ENCODE measurements at places on chromosomes 3 and 15.

GRCh38 chr3:72487078-72487765 is 361.0 kb downstream of the SHQ1 start:
- DNase-seq: peak; percentile 81

- peak; percentile 11 for DNase-seq
These were observed 125.0 kb upstream of the SMAD3 start for GRCh38 chr15:66940368-66940767.

DNA sequence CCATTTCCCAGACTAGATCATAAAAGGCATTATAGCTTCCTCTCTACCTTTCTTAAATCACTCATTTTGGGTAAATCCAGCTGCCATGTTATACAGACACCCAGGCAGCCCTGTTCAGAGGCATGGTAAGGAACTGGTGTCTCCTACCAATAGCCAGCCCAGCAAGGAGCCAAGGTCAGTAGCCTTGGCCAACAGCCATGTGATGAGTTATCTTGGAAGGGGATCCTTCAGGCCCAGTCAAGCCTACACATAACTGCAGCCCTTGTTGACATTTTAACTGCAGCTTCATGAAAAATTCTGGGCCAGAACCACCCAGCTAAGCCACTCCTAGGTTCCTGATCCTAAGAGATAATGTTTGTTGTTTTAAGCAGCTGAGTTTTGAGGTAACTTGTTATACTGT is 29.0 kb upstream of the ZMAT3 start:
- DNase-seq: no peak

GRCh38 chr15:74790080-74790916 is 8.4 kb downstream of the CSK start:
- DNase-seq: peak; percentile 93

DNA sequence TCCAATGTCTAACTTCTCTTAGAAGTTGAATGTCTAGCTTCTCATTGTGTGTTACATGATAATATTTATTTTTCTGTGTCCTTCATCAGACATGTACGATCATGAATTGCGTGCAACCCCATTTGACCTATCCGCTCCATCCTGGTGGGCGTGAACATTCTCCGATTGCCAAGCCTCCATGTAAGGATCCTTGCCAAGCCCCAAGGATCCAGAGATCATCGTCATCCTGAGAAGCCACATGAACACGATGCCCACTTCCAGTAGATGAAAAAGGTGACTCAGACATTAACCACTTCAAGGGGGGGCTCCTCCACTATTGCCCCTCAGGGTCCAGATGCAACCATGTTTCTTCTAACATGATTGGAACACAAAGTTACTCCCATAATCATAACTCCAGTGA is 25.5 kb upstream of the KNG1 start:
- no peak for DNase-seq

- peak; percentile 27 for DNase-seq
These were observed 66.3 kb upstream of the SLC6A6 start for GRCh38 chr3:14335774-14336748.

DNA sequence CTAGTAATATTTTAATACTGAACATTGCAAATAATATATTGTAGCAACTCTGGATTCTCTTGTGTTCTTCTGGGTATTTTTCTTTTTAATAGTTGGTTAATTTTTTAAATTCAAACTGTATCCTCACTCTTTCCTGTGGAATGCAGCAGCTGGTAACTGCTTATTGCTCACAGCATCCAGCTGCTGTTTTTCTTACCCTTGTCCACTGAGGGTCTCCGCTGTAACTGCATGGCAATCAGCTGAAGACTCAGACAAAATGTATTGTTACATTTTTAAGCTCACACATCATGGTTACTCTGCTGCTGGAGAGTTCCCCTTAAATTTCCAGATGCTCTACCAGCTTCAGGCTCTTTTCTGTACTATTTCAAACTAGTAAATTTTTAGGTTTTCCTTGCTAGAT is 227.6 kb downstream of the MBNL1 start:
- no peak for DNase-seq

GRCh38 chr3:141796889-141797781 is 33.9 kb downstream of the GRK7 start:
- peak; percentile 42 for DNase-seq

- DNase-seq: peak; percentile 44
These were observed 4.4 kb upstream of the CLDN11 start for GRCh38 chr3:170414202-170414663.

DNA sequence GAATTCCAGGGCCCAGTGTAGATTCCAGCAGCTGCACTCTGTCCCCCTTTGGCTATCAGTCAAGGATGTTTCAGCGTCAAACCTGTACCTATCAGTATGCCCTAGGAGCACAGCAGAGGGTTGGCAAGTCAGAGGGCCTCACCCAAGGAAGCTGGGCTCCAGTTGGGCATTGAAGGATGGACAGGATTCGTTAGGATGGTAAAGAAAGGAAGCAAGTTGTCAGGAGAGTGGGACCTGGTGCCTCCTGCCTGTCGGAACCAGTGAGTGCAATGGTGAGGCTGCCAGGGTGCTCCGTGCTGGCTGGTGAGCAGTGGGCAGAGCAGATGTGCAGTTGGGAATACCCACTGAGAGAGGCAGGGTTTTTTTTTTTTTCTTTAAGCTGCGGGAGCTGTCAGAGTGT is 157.2 kb downstream of the CHDH start:
- DNase-seq: no peak

DNA sequence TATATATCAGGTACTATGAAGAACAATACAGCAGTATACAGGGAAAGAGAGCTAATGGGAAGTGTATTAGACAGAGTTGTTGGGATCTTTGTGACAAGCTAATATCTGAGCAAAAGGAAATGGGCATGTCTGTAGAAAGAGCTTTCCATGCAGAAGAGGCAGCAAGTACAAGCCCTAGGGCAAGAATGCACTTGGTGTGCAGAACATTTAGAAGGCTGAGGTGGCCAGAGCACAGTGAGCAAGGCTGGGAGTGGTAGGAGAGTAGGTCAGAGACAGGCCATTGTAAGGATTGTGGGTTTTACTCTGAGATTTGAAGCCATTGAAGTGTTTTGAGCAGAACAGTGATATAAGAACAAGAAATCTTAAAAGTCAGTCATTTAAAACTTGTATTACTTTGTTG is 353.9 kb upstream of the TGFBR2 start:
- DNase-seq: no peak
